ENCODE measurements at places on chromosomes 1 and 21.
A peak's percentile ranks its signal among the peaks of the same experiment; 100 is the strongest.

DNA sequence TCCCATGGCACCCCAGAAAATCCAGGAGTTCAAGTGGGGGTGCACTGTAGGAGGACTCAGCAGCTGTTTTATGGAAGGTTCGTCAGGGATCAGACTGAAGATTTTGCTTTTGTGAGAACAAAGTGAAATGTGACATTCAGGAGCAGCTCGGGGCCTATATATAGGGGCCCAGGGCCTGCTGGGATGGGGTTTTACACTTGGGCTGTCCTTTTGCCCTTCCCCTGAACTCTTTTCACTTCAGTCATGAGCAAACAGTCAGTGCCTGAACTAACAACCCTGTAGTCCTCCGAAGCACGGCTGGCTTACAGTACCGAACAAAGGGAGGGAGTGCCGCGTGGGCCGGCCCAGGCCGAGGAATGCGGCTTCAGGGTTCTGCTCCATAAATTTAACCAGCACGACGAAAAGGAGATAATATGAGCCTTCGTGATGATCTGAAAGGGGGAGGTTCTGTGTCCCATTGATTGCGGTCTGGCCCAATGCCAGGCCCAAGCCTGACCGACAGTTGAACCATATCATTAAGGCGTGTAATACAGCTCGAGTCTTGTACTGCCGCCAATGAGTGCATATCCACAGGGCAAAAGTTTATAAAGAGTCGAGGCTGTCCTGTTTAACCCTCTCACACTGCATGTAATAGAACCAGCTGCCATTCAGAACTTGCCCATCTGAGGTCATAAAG, 139.9 kb downstream of the DHRS3 start:
- no peak for DNase-seq

DNA sequence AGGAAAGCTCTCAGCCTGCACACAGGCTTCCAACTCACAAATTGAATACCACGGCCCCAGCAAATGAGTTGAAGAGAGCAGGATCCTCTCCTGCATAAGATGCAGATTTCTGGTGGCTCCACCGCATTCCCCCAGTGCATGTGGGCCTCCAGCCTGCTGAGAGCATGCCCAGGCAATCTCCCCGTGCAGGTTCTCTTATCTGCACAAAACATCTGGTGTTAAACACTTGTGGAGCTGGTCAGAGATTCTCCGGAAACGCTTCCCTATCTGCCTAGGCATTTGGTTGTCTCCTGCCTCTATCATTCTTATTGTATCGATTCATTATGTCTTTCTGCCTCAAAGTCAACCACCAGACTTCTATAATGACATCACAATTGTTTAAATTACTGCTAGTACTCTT, 1349.0 kb upstream of the B3GALT2 start:
- DNase-seq = no peak

DNA sequence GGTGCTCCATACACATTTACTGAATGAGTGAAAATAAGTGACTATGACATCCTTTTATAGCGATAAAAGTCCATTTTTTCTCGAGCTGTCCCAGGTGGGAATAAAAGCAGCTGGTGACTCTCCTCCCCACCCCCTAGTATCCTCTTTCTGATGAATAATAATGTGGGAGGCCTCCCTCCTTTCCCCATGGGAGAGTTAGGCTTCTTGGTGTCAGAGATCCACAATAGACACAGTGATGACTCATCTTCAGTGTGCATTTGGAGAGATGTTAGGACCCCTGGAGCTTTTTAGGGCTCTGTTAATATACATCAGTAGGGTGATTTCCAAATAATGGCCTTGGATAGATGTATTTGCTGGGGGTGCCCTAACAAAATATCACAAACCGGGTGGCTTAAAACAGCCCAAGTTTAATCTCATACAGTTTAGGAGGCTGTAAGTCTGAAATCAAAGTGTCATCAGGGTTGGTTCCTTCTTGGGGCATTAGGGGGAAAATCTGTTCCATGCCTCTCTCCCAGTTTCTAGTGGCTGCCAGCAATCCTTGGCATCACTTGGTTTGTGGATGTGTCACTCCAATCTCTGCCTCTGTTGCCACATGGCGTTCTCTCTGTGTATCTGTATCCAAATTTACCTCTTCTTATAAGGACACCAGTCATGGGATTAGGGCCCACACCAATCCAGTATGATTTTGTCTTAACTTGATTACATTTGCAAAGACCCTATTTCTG, 4.4 kb upstream of the PHC2 start:
- no peak for DNase-seq

GRCh38 chr1:150562446-150563339, 13.5 kb downstream of the ADAMTSL4 start:
- DNase-seq = no peak

DNA sequence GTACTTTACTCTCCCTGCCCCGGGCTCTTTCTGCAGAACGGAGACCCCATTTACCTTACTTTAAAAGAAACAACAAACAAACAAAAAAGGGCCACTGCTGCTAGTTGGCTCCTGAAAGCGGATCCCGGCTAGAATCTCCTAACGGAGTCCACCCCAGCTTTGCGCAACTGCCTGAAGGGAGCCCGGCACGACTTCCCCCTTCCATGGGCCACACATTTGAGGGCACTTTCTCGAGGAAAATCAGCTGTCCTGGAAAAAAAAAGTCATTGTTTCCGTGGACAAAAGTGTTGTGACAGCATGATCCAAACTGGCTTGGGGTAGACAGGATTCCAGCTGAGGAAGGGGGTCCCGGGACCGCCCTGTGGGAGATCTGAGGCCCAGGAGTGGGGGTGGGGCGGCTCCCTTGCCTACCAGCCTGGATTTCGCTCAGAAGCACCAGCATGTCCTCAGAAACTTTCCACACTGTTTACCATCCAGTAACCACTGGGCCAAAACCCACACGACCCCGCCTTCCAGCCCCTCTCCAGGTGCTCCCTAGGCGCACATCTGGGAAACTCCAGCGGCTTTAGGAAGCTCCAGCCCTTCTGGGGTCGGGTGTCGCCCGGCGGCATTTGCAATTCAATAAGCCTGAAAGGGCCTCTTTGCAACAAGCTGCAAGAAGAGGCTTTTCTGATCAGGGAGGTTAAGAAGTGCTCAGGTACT, 4.8 kb downstream of the RIPK4 start:
- no peak for DNase-seq

- no peak for DNase-seq
Observed at GRCh38 chr1:26700711-26701110, 4.9 kb downstream of the ARID1A start.

- no peak for DNase-seq
Observed at GRCh38 chr1:214349781-214350180, 68.8 kb downstream of the SMYD2 start.

DNA sequence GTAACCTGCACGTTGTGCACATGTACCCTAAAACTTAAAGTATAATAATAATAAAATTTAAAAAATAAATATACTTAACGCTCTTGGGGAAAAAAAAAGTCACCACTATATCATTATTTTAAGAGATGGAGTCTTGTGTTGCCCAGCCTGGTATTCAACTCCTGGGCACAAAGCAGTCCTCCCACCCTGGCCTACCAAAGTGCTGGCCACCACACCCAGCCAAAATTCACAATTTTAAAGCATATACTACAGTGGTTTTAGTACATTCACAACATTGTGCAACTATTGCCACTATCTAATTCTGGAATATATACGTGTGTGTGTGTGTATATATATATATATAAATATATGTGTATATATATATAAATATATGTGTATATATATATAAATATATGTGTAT, 5.9 kb downstream of the HMGN2 start:
- no peak for DNase-seq

GRCh38 chr21:35527358-35527757, 478.3 kb upstream of the RUNX1 start:
- no peak for DNase-seq

GRCh38 chr1:204405988-204406387, 5.6 kb downstream of the PPP1R15B start:
- no peak for DNase-seq

GRCh38 chr1:183424691-183425090, 6.5 kb upstream of the NMNAT2 start:
- DNase-seq = no peak

DNA sequence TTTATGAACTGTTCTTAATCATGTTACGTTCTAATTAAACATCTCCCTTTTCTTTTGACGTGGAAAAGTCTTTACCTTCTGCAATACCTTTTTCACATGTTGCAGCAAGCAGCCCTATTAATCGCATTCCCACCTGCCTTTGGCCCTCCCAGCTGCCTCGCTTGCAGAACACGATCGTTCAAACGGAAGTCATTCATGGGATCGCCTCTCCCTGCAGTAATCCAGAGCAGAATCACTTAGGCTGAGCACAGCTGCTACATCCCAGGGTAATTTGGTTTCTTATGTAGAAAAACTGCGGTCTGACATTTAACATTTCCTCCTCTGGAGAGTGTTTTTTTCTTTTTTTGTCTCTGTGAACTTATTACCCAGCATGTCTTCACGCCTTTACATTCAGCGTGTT, 206.3 kb downstream of the KIF26B start:
- no peak for DNase-seq

DNA sequence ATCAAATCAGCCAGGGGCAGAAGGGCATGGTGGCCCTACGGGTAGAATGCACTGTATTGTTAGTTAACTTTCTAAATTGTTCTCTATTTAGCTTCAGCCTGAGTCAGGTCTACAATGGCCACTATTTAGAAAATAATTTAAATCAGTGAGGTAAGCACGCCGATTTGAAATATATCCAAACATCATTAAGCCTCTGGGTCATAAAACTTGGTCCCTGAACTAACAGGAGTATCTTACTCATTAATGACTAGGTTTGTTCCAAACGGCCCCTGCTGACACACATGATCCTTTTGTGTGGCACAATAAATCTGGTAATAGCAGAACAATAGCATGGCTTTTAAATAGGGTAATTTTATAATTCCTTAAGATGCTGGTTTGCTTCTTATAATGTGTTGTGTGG, 48.4 kb downstream of the STX6 start:
- no peak for DNase-seq

GRCh38 chr1:225446595-225446960, 18.7 kb upstream of the LBR start:
- DNase-seq = no peak

DNA sequence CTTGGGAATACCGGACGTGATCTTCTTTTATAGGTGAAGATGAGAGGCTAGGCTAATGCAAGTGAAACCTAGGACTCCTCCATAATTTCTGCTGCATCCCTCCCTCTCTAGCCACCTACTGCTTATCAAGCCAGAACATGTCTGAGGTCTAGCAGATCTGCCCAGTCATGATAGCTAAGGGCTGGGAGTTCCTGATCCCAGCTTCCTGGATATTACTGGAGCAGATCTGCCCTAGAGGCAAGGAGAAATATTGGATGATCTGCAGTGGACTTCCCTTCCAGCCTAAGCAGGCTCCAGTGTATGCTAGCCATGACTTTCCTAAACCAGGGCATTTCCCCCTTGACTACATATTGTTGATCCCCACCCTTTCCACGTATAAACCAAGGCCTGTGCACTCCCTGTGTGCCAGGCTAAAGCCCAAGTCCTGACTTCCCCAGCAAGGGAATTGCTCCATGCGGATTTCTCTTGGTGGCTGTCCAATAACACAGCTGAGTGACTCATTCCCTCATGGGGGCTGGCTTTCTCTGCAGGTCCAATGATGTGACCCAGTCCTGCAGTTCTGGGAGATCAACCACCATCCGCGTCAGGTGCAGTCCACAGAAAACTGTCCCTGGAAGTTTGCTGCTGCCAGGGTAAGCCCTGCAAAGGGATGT, 15.5 kb upstream of the SARS1 start:
- DNase-seq = no peak

DNA sequence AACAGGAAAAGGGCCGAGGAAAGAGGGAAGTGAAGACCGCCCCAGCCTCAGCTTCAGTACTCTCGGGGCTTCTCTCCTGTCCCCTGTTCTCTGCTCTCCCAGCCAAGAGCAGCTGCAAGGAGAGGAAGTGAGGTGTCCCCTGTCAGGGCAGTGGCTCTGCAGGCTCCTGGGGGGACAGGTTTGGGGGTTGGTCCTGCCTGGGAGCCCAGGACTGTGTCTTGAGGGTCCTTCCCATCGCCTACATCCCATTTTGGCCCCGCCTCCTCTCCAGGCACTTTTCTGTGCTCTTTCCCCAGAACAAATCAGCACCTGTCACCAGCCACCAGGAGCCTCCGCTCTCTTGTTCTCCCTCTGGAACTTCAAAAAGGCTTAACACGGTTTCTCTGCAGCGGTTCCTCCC, 82.6 kb downstream of the VWA5B1 start:
- no peak for DNase-seq

DNA sequence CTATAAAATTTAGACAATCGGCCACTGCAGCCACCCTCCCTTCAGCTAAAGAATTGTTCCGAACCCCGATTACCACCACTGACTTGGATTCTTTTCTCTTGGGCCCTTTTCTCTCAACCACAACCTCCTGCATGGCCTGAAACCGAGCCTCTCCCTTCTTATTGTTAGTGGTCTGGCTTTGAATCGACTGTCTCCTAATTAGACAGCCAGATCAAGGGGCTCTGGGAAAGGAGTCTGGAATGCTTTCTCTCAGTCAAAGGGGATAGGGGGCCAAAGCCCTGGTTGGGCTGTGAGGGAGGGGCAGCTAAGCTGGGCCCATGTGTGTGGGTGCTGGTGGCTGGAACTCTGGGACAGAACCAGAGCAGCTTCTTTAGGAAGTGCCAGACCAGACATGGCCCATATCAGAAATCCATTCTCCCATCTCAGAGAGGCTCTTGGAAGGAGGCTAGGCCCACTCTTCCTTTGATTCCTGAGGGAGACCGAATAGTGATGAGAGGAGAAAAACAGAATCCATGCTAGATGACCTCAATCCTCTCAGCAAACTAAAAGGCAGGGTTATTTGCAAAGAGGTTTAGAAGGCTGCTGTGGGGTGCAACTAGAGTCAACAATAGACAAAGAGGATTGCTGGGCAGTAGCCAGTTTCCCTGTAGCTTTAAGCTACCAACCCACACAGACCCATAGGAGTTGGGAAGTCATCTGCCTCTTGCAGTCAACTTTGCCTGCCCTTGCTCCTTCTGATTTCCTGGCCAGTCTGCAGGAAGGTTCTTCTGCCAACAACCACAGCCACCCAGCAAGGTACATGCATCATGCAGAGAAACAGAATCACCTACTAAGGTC, 117.6 kb downstream of the AK5 start:
- DNase-seq = no peak

- no peak for DNase-seq
Observed at GRCh38 chr1:166981589-166981988, 6.2 kb upstream of the ILDR2 start.

GRCh38 chr1:198837278-198838021, 198.6 kb downstream of the PTPRC start:
- no peak for DNase-seq

DNA sequence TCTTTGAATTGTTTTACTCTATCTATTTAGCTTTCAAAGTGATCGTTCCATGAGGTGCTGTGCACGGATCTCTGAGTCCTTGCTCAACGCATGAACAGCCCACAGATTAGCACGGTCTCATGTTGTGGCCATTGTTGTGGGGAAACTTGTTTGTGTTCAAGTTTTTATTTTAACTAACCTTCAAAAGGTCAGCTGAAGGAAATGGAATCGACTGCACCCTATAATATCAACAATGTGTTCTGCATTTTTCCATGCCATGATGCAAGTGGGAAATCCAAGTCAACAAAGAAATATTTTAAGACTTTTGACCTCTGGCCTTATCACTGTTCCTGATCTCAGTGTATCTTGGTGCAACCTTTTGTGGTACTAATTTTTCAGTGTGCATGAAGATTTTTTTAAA, 6.1 kb downstream of the SH2D1B start:
- no peak for DNase-seq

- DNase-seq = peak; percentile 86
Observed at GRCh38 chr1:227318016-227318852, at the start of gene CDC42BPA. Gene CDC42BPA (minus strand): TSS chr1:227318492. CDS start chr1:227317182, 1,310 bp downstream.

GRCh38 chr1:220462752-220463151, 65.2 kb upstream of the MARK1 start:
- no peak for DNase-seq

- DNase-seq = no peak
Observed at GRCh38 chr1:1132956-1133750, 17.3 kb upstream of the C1orf159 start.

- DNase-seq = no peak
Observed at GRCh38 chr21:9763306-9763705, 758.1 kb upstream of the TPTE start.
